ENCODE measurements at places on chromosomes 7 and 10.
A peak's percentile ranks its signal among the peaks of the same experiment; 100 is the strongest.

DNA sequence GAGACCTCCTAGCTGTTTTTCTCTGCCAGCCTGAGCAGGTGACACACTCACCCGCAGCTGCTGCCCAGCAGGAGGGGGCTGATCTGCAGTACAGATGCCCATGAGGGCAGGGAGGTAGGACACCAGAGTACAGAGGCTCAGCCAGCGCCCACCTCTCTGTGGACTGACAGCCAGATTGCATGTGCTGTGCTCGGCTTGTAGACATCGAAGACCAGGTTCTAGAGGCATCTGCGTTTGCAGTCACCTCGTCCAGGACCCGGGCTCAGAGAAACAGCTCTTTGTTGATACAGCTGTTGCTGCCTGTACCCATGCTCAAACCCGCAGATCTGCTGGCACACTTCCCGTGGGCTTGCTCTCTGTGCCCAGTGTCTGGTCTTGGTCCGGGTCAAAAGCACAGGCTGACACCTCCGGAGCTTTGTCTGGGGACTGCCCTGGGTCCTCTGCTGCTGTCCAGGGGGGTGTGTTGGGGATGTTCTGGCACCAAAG is 224.7 kb downstream of the GLRX3 start:
- no peak for DNase-seq

GRCh38 chr10:103476046-103476768 is 2.8 kb downstream of the CALHM3 start:
- DNase-seq = no peak

GRCh38 chr10:22042557-22043326 is 39.2 kb upstream of the DNAJC1 start:
- no peak for DNase-seq

DNA sequence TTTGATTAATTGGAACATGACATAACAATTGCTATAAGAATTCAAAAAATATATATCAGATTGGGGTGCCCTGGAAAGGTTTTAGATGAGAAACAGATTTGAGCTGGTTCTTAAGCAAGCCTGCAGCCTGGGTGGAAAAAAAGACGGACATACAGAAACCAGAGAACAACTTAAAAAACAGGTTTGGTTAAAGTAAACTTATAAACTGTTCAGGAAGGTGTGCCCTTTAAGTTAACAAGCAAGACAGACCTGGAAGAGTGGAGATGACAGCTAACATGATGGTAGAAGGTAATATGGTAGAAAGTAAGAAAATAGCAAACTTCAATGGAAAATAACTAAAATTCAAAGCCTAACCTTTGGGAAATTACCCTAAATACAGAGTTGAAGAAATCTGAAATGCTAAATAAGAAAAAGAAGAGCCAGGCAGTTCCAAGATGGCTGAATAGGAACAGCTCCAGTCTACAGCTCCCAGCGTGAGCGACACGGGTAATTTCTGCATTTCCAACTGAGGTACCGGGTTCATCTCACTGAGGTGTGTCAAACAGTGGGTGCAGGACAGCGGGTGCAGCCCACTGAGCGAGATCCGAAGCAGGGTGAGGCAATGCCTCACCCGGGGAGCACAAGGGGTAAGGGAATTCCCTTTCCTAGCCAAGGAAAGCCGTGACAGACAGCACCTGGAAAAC is 52.2 kb downstream of the CADPS2 start:
- no peak for DNase-seq

- no peak for DNase-seq
These were observed 28.1 kb downstream of the STAMBPL1 start for GRCh38 chr10:88908194-88908593.

- no peak for DNase-seq
These were observed 11.7 kb upstream of the WAPL start for GRCh38 chr10:86533328-86533727.

GRCh38 chr7:75798770-75799169 is 14.8 kb downstream of the CCL24 start:
- no peak for DNase-seq

DNA sequence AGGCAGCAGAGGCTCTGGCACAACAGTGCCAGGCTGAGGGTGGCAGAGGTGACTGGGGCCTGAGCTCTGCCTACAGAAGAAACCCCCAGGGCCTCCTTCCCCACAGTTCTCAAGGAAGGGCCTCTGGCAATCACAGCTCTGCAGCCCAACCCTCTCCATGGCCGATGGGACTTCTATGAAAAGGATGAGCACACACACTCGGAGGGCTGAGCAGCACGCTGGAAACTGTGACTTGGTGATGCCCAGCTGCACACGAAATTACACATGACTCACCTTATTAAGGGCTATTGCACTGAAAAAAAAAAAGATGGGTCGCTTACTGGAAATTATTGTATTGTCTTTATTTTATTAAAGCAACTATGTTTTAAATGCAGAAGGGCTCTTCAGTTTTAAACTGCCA is 42.9 kb upstream of the LRRC18 start:
- DNase-seq = no peak

DNA sequence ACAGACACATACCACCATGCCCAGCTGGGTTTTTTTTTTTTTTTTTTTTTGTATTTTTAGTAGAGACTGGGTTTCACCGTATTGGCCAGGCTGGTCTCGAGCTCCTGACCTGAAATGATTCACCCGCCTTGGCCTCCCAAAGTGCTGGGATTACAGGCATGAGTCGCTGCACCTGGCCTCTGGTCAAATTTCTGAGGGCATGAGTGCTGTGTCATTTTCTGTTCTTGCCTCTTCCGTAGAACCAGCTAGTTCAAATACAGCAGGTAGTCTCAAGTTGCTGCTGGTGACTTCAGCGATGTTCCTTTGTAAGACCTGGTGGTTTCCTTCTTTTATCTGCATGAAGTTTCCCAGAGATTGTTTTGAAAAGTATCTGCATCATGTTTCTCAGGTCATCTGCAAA is 134.8 kb upstream of the SHH start:
- DNase-seq = no peak

GRCh38 chr10:43667317-43667731 is 18.6 kb upstream of the ZNF32 start:
- DNase-seq = no peak

DNA sequence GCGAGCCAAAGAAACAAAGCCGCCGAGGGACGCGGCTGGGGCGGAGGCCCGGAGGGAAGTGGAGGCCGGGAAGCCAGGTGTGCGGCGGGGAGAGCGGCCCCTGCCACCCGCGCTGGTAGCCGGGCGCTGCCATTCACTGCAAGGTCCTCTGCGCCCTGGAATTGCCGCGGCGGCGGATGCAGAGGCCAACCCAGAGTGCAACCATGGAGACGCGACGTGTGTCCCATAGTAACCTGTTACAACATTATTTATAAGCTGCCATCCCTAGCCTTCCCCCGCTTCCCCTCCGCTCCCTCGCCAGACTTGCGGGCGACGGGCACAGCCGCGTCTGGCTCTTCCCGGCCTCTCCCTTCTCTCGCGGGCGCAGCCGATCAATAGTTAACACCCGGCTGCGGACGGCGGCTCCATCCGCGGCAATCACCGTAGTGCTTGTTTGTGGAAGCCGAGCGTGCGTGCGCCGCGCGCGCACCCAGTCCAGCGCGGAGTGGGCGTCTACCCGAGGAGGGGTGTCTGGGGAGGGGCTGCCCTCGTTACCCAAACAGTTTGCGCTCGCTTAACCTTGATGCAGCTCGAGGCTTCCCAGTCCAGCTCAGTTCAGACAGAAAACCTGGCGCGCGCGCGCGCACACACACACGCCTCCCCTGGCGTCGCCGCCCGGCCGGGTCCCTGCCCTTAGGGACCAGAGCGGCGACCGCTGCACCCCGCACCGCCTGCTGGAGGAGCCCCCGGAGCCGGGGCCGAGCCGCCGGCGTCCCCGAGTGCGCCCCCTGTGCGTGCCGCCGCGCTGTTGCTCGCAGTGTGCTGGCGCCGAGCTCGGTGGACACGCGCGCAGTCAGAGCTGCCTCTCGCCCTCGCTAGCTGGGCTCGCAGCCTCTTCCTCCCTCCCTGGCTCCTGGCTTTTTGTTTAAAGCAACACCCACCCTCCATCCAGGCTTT is 165.4 kb upstream of the DPP6 start:
- no peak for DNase-seq

DNA sequence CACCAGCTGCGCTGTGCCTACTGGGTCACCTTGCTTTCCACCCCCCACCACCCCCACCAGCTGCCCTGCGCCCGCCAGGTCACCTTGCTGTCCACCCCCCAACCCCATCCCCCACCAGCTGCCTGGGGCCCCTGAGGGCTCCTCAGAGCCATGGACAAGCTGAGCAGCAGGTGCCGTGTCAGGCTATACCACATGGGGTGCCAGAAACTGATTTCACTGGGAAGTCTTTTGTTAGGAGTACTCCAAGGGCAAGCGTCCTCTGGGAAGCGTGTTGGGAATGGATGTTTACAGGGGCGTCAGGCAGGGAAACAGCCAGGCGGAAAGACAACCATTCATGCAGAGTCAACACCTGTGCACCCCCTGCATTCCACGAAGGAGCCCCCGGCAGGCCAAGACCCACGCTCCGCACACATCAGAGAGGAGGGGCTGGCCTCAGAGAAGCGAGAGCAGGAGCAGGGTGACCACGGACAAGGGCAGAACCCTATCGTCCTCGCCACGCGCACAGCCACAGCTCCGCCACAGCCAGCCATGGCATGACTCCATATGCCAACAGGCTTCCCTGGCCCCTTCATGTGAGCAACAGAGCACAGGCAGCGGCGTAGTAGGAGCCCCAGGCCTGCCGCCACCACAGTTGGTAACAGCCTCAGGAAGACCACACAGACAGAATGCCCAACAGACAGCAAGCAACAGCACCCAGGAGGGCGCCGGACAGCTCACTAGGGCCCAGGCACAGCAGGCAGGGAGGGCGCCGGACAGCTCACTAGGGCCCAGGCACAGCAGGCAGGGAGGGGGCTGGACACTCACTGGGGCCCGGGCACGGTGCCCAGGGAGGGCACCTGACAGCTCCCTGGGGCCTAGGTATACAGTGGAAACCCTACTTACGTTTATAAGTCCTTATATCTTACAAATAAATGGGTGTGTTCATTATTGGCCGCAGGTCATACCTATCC is 180.8 kb downstream of the MAD1L1 start:
- DNase-seq = no peak

DNA sequence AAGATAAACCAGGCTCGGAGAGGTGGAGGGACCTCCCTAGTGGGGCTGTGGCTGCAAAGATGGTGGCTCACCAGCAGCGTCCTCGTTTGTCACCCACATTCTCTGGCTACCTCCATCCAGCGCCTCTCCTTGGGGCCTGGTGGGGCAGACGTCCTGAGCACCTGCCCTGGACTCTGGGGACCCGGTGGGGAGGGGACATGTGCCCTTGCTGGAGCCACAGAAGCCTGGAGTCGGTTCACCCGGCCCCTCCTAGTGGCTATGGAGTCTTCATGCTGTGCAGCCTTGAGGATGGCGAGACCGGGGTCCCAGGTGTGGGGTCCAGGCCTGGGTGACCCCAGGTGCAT is 14.5 kb downstream of the TTYH3 start:
- no peak for DNase-seq

DNA sequence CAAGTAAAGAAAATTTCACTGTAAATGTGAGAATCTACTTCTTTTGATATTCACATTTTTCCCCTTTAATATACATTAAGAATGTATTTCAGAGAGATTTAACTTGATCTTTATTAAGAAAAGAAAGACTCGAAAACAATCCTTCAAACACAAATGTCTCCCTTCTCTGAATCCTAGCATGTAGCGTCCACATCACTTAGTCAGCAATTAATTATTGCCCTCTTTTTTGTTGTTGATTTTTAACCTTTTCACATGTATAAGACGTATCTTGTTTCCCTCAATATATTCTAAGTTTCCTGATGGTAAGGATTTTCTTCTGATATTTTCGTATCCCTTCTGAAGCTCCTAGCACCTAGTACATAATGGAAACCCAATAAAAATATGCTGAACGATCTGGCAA is 6.6 kb downstream of the PDE1C start:
- no peak for DNase-seq

- no peak for DNase-seq
These were observed 7.3 kb downstream of the LRRC27 start for GRCh38 chr10:132339276-132339675.

GRCh38 chr7:88111140-88111743 is 108.6 kb downstream of the SRI start:
- peak; percentile 19 for DNase-seq

GRCh38 chr10:67004690-67005089 is 78.9 kb downstream of the LRRTM3 start:
- DNase-seq = no peak
